ENCODE measurements at places on chromosomes 11 and 22. TPM values are rescaled to one million over a fixed set of nuclear protein-coding genes. Genes with fewer than 3 reads are reported as not detected.

Gene FOSL1
- 1.3 TPM for total RNA-seq

Gene OR52E6
- not detected for total RNA-seq

Gene MYO18B
- not detected for total RNA-seq

GRCh38 chr22:38657045-38657909 is 839 bp downstream of the CBY1 start:
- DNase-seq: peak; percentile 11
- peaks cover 7% of the 10 kb centered on the region for H3K4me1 ChIP-seq
- no peaks in the 10 kb centered on the region for H3K27me3 ChIP-seq
- peak overlapping the region; percentile 99 for H3K27ac ChIP-seq
- H3K36me3 ChIP-seq: no peaks in the 10 kb centered on the region
- peak overlapping the region; percentile 95 for H3K4me3 ChIP-seq

Gene WBP2NL
- total RNA-seq: not detected

Gene GSTT2B
- 6.0 TPM for total RNA-seq

Gene DBX1
- total RNA-seq: not detected

- no peak overlapping the region for H3K4me3 ChIP-seq
- DNase-seq: no peak
- H3K27ac ChIP-seq: no peak overlapping the region
- peaks cover 5% of the 10 kb centered on the region for H3K4me1 ChIP-seq
Observed at GRCh38 chr11:1771700-1772099, 8.0 kb upstream of the CTSD start.

DNA sequence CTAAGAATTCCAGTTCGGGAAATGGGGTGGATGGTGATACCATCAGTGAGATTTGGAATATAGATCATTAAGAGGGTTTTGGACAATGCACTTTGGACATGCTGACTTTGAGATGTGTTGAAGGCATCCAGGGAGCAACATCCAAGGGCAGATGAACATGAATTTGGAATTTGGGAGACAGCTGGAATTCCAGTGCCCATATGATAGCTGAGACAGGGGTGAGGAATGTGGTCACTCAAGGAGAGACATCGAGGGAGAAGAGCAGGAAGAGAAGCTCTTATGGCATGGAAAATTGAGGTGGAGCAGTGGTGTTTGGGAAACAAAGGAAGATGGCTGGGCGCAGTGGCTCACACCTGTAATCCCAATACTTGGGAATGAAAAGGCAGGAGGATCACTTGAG is 11.8 kb upstream of the MICAL2 start:
- H3K27ac ChIP-seq: no peak overlapping the region

GRCh38 chr11:28420099-28420498 is 311.9 kb downstream of the METTL15 start:
- no peak overlapping the region for H3K27ac ChIP-seq
- H3K4me1 ChIP-seq: no peaks in the 10 kb centered on the region
- H3K4me3 ChIP-seq: no peak overlapping the region
- DNase-seq: no peak
- H3K27me3 ChIP-seq: peaks cover 2% of the 10 kb centered on the region
- H3K36me3 ChIP-seq: no peaks in the 10 kb centered on the region

Gene SYT12
- total RNA-seq: 0.82 TPM

GRCh38 chr22:41240377-41241132 is at the start of gene CHADL:
TSS of gene CHADL (minus strand) at chr22:41240931. CDS start at chr22:41240881, 50 bp downstream.
- no peak within 1 kb of the TSS for H3K27ac ChIP-seq
- H3K27me3 ChIP-seq: peaks cover 8% of the 10 kb centered on the region
- H3K4me3 ChIP-seq: no peak within 1 kb of the TSS
- no peak for DNase-seq

DNA sequence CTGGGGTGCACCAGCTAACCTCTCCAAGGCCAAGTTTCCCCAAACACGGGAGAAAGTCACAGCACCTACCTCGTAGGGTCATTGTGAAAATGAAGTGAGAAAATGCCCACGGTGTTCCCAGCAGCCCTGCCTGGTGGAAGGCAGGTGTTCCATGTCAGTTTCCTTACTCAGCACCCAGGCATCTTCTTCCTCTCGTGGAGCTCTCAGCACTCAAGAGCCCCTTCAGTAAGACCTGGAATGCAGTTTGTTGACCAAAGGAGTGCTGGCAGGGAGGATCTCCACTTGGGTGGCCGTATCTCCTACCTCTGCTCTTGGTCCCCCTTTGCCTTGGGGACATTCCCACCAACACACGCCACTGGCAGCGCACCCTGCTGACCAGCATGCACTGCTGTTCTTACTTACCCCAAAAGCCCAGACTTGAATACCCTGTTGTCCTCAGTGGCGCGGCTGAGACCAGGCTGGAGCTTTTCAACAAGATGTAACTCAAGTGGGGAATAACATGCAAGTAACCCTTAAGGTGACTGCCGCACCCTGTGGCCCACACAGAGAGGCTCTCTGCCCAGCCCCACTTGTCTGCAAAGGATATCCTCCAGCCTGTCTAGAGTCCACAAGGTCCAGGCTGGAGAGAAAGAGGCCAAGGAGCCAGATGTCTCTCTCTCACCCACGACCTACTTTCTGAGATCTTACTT is 201.2 kb upstream of the TMEM45B start:
- H3K4me1 ChIP-seq: no peaks in the 10 kb centered on the region
- H3K4me3 ChIP-seq: no peak overlapping the region
- H3K36me3 ChIP-seq: no peaks in the 10 kb centered on the region
- peaks cover 12% of the 10 kb centered on the region for H3K27me3 ChIP-seq
- no peak overlapping the region for H3K27ac ChIP-seq
- no peak for DNase-seq

All from endothelial cell (in vitro differentiated cells).